Foreskin fibroblast (primary cell): ENCODE measurements at places on chromosomes 4 and X.

DNA sequence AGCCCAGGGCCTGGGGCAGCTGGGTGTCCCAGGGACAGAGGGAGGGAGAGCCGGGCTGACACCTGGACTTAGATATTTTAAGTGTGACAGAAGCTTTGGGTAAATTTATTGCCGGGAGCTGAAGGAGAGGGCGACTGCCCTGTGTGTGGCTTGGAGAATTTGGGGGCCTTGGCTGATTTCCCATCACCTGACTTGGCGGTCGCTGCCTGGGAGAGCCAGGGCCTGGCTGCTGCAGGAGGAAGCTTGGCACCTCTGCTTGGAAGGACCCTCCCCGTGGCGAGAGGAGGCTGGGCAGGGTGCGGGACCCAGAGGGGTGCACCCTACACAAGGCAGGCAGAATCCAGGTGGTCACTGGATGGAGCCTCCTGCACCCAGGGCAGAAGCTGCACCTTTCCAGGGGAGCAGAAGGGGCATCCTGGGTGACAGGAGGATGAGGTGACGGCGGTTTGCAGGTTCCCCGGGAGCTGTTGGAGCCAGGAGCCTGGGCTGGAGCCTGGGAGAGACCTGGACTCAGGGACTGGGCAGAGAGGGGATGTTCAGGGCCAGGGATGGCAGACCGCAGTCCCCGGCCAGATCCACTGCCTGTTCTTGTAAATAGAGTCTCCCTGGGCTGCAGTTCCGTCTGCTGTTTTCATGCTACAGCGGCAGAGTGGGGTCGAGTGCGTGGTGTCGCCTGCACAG lies 72.0 kb downstream of the RGS12 start:
- DNase-seq, result no peak

GRCh38 chr4:7199771-7200441 lies 7.6 kb downstream of the SORCS2 start:
- no peak for DNase-seq

GRCh38 chrX:134692990-134693389 lies 34.7 kb upstream of the PLAC1 start:
- peak; percentile 74 for DNase-seq

GRCh38 chr4:41221850-41222645 lies 7.7 kb upstream of the APBB2 start:
- no peak for DNase-seq

DNA sequence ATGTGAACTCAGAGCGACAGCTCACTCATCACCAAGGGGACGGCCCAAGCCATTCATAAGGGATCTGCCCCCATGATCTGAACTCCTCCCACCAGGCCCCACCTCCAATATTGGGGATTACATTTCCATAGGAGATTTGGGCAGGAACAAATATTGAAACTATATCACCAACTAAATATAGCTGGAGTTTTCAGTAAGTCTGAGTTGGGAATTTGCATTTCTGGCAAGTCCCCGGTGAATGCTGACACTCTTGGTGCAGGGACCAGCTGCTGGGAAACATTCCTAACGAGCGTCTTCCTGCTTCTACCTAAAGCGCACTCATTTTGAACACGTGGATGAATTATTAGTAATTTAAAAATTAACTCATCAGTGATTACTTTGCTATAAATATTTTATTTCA lies 13.2 kb downstream of the CLDN34 start:
- no peak for DNase-seq

GRCh38 chr4:102734116-102734515 lies 26.7 kb downstream of the MANBA start:
- no peak for DNase-seq

DNA sequence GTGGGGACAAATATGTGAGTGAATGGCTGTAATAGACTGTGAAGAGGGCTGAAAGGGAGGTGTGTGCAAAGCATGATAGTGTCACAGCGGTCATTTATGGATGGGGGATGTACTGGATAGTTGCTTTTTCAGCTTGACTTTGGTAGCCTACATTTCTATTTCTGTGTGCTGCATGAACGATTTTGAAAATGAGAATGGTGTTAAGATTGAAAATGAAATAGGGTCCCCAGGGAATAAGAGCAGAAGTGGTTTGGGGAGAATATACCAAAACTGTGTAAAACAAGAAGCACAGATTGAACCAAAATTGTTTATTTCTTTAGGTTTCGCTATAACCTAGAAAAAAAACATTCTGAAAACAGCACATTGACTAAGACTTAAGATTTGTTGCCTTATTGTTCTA lies 58.8 kb upstream of the CLNK start:
- no peak for DNase-seq

- no peak for DNase-seq
These were observed 2.5 kb downstream of the SEPTIN11 start for GRCh38 chr4:76952071-76952470.

DNA sequence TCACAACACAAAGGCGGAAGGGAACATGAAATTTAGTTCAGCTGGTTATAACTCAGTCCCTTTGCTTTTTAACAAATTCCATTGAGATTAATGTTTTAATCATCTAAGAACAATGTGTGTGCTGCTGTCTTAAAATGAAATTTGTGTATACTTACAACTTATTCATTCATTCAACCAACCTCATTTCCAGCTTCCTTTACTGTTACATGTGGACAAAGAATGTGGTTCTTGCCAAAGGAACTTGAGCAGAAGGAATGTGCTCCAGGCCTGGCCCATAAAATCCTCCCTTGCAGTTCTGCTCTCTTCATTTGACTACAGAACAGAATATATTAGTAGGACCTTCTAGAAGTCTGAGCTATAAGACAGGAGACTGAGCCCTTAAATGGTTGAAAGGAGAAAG lies 176.8 kb upstream of the GLRA2 start:
- peak; percentile 50 for DNase-seq

DNA sequence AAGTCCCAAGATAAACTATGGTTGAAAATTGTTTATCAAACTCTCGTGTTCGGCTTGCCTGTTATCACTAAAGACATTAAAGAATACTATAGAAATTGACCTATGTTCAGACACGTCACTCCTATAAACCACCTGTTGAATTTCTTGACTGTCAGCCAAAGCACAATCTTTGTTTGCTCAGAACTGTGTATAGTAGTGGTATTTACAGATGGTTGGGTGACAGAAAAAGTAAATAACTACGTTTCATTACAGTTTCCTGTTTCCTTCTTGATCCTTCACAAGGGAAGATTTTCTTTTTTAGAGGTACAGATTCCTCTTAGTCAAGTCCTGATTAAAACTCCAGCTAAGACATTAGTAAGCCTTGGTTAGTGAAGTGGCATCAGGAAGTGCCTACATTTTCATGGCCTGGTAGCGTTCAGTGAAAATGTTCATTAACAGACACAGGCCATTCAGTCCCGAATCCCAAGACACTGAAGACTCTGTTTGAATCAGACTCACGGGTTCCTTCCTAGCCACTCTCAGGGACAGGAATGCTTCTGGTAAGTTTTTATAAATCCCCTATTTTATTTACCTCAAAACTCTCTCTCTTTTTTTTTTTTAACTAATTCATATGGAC lies at the start of gene SMIM31:
TSS of gene SMIM31 (plus strand) at position 259 of the 616 bp plus-strand sequence. CDS start 16,313 bp downstream, outside the sequence.
- DNase-seq, result no peak

- no peak for DNase-seq
These were observed 299.9 kb downstream of the UNC5C start for GRCh38 chr4:95248720-95249425.

DNA sequence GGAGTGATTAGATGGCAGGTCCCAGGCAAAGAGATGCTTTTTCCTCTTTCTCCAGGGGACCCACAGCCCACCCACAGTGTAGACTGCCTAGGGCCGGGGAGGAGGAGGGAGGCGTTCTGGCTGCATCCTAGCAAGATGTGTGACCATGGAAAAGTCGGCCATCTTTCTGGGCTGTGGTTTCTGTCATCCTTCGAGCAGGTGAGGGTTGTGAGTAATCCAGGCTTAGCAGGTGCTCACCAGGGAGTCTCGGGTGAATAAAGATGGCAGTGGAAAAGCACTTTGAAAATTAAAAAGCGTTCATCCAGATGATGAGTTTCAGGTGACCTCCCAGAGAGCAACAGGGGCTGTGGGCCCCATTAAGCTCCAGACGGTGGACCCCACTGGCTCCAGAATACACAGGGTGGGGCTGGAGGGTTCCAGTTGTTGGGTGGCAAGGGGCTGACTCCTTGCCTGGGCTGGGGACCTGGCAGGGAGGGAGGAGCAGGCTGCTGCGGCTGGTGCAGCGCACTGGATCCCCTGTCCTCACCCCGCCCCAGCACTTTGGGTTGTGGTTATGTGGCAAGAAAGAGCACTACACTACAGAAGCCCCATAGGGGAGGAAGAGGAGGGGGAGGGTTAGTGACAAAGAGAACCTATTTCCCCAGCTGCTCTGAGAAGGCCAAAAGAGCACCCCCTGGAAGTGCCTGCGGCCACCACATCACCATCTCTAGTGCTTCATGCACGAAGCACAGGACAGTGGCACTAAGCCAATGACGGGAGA lies 23.7 kb downstream of the ELF4 start:
- no peak for DNase-seq

GRCh38 chr4:5638976-5639375 lies 69.4 kb downstream of the EVC2 start:
- peak; percentile 41 for DNase-seq

DNA sequence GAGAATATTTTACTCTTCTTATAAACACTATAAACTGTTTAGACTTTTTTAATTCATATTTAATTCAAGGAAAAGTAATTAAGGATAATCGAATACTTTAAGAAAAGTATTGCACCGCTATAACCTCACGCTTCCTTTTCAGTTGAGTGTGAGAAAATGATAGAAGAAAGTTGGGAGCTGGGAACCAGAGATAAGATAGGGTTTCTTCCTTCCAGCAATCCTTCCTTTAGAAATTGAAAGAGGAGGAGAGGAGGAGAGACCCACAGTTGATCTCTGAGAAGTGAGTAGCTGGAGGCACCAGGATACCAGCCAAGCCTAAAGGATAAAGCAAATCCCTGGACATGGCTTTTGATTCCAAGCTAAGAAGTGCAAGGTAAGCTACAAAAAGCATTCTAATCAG lies 242.3 kb upstream of the NOCT start:
- no peak for DNase-seq

GRCh38 chrX:105753411-105753810 lies 68.9 kb upstream of the NRK start:
- DNase-seq, result no peak

DNA sequence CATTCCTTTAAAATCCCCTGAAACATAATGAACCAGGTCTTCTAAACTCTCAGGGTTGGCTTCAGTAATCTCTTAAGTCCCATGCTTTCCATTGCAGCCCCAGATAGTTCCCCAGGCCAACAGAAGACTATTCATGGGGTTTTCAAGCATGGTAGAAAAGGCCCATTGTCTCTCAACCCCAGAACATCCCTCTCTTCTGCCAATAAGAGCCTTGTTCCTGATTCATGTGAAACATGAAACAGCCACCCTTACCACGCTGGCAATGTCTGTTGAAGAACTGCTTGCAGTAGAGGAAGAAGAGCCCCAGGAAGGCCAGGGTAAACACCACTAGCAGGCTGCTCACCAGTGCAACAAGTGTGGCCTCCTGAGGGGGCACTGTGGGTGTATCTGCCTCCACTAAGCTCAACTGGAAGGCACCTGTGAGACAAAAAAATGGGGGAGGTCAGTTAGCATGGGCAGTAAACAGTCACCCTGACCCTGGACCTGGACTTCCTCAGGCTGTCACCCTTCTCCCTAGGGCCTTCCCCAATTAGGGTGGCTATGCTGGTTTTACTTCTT lies 36.4 kb downstream of the EDA2R start:
- DNase-seq, result no peak

DNA sequence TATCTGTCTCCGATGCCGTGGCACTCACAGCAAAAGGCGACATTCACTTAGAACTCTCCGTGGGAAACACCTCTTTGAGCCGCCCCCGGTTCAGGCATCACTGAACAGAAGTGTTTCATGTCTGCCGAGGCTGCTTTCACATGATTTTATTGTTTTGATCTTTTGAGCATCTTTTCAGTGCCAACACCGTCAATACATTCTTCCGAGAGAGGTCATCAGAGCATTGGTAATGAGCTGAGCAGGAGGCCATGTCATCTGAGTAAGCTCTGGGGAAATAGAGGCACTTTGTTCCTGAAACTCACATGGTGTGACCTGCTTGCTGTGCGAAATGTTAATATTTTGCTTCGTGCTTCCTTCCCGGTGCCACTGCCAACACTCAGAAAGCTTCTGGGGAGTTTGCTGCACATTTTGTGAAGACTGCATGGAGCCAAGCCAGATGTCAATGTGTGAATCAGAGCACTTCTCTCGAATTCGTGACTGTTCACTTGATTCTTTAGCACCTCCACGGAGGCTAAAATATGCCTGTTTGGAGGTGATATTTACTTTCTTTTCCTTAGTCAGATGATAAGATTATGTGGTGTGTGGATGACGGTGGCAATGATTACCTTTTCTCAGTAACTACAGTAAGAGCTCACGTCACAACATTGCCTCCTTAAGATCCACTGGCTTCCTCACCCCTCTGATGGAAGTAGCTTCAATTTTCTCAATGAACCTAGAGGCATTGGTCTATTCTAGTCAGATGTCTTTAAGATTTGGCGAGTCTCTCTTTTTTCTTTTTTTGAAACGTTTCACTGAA lies 222.3 kb upstream of the HS3ST1 start:
- peak; percentile 6 for DNase-seq

DNA sequence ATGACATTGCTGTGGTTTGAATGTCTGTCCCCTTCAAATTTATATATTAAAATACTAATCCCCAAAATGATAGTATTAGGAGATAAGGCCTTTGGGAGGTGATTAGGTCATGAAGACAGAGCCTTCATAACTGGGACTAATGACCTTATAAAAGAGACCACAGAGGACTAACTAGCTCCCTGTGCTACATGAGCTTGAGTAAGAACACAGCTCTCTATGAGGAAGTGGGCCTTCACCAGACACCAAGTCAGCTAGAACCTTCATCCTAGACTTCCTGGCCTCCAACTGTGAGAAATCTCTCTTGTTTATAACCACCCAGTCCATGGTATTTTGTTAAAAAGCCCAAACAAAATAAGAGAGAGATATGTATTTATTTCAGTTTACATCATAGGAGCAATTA lies 242.2 kb upstream of the CTSO start:
- no peak for DNase-seq

GRCh38 chr4:145189981-145190380 lies 9.6 kb upstream of the OTUD4 start:
- no peak for DNase-seq

- no peak for DNase-seq
These were observed 15.6 kb upstream of the DCHS2 start for GRCh38 chr4:154507156-154507555.

- no peak for DNase-seq
These were observed 1.8 kb downstream of the VSIG4 start for GRCh38 chrX:66038115-66038514.

DNA sequence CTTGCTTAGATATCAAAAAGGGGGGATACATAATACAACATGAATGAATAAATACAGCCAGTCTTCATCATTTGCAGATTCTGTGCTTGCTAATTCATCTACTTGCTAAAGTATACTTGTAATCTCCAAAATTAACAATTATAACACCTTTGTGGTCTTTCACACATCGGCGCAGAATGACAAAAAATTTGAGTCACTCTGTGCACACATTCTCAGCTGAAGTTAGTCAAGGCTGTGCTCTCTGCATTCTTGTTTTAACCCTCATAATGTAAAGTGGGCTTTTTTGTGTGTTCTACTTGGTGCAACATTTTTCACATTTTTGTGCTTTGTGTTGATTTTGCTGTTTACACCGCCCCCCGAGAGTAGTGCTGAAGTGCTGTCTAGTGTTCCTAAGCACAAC lies 65.8 kb upstream of the GPRIN3 start:
- DNase-seq, result no peak
